Effector memory CD4-positive, alpha-beta T cell (primary cell): ENCODE measurements at places on chromosomes 2 and 18.

DNA sequence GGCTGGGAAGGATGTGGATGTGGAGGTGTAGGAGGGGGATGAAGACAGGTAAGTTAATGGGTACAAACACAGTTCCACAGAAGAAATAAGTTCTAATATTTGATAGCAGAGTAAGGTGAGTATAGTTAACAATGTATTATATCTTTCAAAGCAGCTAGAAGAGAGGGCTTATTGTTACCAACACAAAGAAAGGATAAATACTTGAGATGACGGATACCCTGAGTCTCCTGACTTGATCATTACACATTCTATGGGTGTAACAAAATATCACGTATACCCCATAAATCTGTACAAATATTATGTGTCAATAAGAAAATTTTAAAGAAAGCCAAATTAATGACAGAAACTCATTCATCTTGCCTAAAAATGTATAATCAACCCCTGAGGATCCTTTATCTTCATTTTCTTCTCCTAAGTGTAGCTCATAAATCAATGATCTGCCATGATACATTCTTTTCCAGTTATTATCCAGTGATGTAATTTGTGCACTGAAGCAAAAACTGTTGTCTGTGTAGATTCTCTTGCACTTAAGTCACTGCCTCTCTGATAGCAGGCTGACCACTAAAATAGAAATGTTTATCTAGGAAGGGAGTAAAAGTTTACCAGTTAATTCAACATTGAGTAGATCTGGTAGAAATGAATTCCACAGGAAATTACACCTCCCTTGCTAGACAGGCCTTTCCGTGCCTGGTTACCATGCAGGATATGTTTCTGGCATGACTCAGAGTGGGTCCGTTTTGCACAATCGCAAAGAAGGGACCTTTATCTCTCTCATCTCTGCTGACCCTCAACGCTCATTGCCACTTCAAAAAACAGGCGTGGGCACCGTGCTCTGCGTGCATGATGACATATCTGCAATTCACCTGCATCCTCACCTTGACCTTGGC is 249.7 kb upstream of the NCKAP5 start:
- H3K36me3 ChIP-seq, result no peaks in the 10 kb centered on the region
- H3K4me1 ChIP-seq, result no peaks in the 10 kb centered on the region
- no peak overlapping the region for H3K4me3 ChIP-seq
- no peaks in the 10 kb centered on the region for H3K27me3 ChIP-seq
- no peak for DNase-seq

DNA sequence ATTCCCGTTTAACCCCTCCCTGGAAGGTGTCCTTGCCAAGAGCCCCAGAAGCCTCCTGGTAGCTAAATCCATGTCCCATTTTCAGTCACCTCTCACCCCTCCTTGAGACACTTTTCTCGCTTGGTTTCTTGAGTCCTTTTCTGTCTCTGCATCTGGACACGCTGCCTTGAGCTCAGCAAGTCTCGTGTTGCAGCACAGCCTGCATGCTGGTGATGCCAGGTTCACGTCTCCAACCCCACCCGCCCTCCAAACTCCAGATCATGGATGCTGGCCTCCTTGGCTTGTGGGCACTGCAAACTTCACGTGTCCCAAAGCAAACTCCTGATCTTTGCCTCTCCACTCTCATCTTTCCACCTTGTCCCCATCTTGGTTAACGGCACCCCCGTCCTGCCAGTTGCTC is 39.3 kb downstream of the CENPO start:
- H3K36me3 ChIP-seq, result peaks cover 28% of the 10 kb centered on the region
- H3K4me3 ChIP-seq, result no peak overlapping the region
- no peak for DNase-seq
- no peaks in the 10 kb centered on the region for H3K27me3 ChIP-seq
- no peaks in the 10 kb centered on the region for H3K4me1 ChIP-seq

- H3K27me3 ChIP-seq, result no peaks in the 10 kb centered on the region
- no peak for DNase-seq
- no peaks in the 10 kb centered on the region for H3K36me3 ChIP-seq
- peaks cover 59% of the 10 kb centered on the region for H3K4me1 ChIP-seq
Measured at GRCh38 chr2:96528006-96528699, 8.4 kb upstream of the ARID5A start.

GRCh38 chr2:10521356-10522169 is 73.4 kb upstream of the ODC1 start:
- no peaks in the 10 kb centered on the region for H3K36me3 ChIP-seq
- DNase-seq, result no peak
- no peaks in the 10 kb centered on the region for H3K4me1 ChIP-seq
- no peaks in the 10 kb centered on the region for H3K27me3 ChIP-seq
- H3K27ac ChIP-seq, result no peak overlapping the region
- H3K4me3 ChIP-seq, result no peak overlapping the region
